Fibroblast of lung (primary cell): ENCODE measurements at places on chromosomes 12 and 14. TPM values are rescaled to one million over a fixed set of nuclear protein-coding genes. Genes with fewer than 3 reads are reported as not detected.

DNA sequence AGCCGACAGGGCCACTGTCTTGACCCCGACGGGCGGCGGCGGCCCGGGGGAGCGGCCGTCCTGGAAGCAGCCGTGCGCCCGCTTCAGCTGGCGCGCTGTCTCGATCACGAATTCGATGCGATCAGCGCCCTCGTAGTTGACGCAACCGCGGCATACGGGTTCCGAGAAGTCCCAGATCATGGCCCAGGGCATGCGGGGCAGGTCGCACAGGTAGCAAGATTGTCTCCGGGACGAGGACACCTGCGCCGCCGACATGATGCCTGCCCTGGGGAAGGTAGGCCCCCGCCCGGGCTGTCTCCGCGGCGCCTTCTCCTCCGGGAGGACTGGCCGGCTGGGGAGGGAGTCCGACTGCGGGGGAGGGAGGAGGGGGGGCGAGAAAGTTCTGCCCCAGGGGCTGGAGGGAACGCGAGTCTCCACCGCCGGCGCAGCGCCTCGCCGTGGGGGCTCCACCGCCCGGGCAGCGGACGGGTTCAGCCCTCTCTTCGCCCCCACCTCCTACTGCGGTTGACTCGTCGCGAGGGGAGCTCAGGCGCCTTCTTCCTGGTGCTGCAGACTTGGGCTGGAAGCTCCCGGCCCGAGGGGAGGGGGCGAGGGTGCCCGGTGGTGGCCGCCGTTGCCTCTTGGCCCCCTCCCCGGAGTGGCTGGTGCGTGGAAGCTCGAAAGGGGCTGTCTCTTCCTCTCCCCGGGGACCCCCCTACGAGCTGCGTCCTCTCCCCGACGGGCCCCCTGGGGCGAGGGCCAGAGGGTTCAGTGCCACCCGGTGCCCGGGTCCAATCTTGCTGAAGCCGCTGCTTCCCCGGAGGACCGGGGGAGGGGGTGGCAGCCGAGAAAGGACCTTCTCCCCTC, 747 bp downstream of the IRF2BPL start:
- DNase-seq, result peak; percentile 82

- no peak for DNase-seq
Measured at GRCh38 chr14:30710876-30711275, 88.8 kb downstream of the SCFD1 start.

DNA sequence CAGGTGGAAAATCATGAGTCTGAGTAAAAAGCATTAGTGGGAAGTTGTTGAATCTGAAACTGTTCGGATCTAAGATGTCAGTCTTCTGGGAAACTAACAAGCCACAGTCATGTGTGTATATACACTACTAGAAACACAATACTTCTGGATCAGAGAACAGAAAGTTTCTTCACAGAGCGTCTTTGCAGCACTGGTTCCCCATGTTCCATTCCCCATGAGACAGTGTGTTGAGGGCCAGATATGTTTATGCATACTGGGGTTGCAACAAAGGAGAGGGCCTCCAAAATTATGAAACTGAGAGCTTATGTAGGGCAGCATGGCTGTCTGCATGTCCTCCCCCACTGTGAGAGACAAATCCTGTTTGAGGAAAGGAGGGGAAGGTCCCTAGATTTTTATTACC, 295.0 kb upstream of the NAV3 start:
- no peak for DNase-seq

GRCh38 chr12:26373606-26374495, 178.5 kb downstream of the SSPN start:
- DNase-seq, result no peak

- DNase-seq, result peak; percentile 47
Measured at GRCh38 chr12:2198005-2198501, 145.3 kb downstream of the CACNA1C start.

DAO gene
- total RNA-seq, result not detected in 2 replicates

IL22 gene
- not detected in 2 replicates for total RNA-seq
